ENCODE measurements at places on chromosomes 7 and 10. TPM values are rescaled to one million over a fixed set of nuclear protein-coding genes. Genes with fewer than 3 reads are reported as not detected.

The CYP2C9 gene
- total RNA-seq = not detected

The GFRA1 gene
- not detected for total RNA-seq

The CYP2C19 gene
- total RNA-seq = not detected

The KCND2 gene
- not detected for total RNA-seq

The KNDC1 gene
- not detected for total RNA-seq

The COPS6 gene
- 52.7 TPM for total RNA-seq

The TMEM184A gene
- total RNA-seq = 0.39 TPM

Measured in hair follicular keratinocyte (primary cell).